ENCODE measurements at places on chromosomes 3 and 15.

DNA sequence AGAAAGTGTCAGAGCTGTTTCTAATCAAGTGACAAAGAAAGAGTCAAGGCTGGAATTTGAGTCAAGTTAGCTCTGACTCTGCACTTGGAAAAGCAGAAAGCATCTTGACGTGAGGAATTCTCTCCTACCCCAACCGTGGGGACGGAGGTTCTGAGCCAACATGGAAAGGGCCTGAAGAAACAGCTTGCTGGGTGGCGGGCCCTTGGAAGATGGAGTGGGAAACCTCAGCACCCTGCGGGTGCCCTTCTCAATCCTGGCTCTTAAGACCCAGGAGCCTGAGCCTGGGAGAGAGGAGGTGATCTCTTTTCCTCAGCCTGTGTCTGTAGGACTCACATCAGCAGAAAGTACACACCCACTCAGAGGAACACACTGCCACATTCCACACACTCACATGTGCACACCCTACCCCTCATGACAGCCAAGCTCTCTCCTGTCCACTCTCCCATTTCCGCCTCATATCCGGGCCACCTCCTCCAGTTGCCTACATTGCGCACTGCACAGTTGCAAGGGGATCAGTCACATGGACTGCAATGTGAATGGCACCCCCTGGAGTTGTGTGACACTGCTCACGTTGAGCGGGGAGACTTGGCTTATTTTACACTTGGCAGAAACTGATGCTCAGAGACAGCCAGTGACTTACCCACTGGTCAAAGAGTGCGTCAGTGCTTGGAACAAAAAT, 101.5 kb upstream of the SLC6A6 start:
- no peaks in the 10 kb centered on the region for H3K27me3 ChIP-seq
- no peaks in the 10 kb centered on the region for H3K36me3 ChIP-seq
- H3K4me1 ChIP-seq: peaks cover 12% of the 10 kb centered on the region
- no peak overlapping the region for H3K27ac ChIP-seq
- no peak overlapping the region for H3K4me3 ChIP-seq

DNA sequence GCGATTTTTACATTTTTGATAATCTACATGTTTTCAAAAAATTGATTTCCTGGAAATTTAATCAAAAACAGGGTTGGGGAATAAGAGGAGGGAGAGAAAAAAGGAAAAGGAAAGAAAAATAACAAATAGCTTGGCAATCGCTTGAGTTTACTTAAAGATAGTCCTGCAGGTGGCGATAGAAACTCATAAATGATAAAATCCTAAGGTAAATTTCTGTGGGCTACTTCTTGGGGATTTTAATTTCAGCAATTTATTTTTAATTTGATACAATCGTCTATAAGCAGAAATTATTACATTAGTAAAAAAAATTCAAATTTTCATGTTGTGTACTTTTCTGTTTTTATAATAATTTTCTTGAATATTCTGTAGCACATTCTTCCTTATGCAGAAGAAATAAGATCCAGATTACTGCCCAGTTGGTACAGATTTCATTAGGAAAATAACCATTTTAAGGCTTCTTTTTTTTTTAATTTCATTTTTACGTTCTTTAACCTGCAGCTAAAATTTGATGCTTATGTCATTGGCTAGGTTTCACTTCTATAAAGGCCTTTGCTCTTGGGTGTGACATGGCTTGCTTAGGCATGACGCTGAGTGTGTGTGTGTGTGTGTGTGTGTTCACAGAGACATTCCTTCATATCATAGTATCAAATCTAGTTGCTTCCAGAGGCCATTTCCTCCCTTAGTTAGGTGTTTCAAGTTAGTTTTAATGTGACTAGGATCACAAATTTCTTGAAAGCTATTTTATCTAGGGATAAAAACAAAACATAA, 181.8 kb downstream of the MCTP2 start:
- H3K4me3 ChIP-seq: no peak overlapping the region
- H3K36me3 ChIP-seq: no peaks in the 10 kb centered on the region
- H3K27ac ChIP-seq: no peak overlapping the region
- no peaks in the 10 kb centered on the region for H3K27me3 ChIP-seq
- DNase-seq: no peak

DNA sequence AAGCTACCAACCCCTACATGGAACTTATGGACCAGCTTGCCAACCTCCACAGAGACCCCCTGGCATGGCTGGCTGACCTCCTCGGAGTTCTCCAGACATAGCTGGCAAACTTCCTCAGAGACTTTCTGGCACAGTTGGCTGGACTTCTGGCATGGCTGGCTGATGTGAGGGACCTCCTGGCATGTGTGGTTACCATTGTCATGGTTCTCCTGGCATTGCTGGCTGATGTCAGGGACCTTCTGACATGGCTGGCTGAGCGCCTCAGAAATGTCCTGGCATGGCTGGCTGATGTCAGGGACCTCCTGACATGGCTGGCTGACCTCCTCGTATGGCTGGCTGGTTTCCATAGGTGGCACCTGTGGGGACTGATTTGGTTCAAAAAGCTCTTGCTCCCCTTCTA, 17.5 kb downstream of the MAP1A start:
- DNase-seq: no peak
- H3K27me3 ChIP-seq: no peaks in the 10 kb centered on the region
- no peaks in the 10 kb centered on the region for H3K36me3 ChIP-seq

DNA sequence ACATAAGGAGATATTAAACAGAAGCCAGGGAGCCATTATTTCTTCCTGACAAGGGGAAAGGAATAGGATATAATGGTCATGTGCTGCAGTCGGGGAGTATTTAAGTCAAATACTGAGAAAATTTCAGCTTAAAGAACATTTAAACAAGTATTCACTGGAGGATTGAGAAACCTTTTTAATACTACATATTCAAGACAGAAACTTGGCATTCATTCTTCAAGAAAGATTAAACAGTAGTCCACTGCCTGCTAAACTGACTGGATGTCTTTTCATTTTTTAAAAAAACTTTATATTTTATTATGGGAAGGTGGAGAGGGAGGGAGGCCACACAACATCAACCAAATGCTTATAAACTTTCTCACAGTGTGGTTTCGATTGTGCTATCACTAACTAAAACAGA, 107.4 kb upstream of the CBLB start:
- no peaks in the 10 kb centered on the region for H3K27me3 ChIP-seq
- H3K36me3 ChIP-seq: no peaks in the 10 kb centered on the region
- no peak overlapping the region for H3K27ac ChIP-seq
- no peak for DNase-seq
- no peaks in the 10 kb centered on the region for H3K4me1 ChIP-seq

GRCh38 chr3:103966749-103967148, 1400.0 kb upstream of the ALCAM start:
- no peak overlapping the region for H3K4me3 ChIP-seq
- H3K27ac ChIP-seq: no peak overlapping the region
- DNase-seq: no peak
- H3K27me3 ChIP-seq: no peaks in the 10 kb centered on the region

Measured in esophagus squamous epithelium (tissue), 5 donors.